ENCODE measurements at places on chromosomes 12 and 14. TPM values are rescaled to one million over a fixed set of nuclear protein-coding genes. Genes with fewer than 3 reads are reported as not detected.

GRCh38 chr12:66751432-66752113 is 72.7 kb upstream of the GRIP1 start:
- DNase-seq: no peak

DNA sequence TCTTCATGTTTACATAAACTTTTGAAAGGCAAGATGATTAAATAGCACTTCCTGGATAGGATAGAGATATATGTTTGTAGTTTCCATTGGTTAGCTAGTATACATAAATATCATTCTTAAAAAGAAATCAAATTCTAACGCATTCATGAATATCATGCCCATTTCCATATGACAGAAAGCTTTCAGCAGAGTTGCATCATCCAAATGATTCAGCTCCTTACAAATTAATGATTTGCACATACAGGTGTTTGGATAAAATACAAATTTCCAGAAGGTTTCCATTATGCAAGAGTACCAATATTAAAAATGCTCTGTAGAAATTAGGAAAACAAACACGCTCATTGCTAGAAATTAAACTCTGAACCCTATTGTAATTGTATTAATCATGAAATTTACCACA is 264.4 kb downstream of the FOXG1 start:
- DNase-seq: no peak

DNA sequence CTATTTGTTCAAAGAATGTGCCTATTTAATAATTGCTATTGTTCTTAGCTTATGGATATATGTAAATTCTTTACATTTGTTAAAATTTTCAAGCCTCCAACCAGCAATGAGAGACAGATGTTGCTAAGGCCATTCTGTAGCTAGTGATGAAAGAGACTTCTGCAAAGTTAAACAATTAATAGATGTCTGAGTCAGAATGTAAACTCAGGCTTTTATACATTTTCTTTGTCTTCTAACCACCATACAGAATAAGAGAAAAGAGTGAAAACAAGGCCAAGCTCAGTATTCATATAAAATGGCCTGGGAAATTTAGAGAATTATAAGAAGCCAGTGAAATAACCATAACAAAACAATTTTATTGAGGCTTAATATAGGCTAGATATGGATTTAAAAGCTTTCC is 1102.3 kb upstream of the SEL1L start:
- no peak for DNase-seq

DNA sequence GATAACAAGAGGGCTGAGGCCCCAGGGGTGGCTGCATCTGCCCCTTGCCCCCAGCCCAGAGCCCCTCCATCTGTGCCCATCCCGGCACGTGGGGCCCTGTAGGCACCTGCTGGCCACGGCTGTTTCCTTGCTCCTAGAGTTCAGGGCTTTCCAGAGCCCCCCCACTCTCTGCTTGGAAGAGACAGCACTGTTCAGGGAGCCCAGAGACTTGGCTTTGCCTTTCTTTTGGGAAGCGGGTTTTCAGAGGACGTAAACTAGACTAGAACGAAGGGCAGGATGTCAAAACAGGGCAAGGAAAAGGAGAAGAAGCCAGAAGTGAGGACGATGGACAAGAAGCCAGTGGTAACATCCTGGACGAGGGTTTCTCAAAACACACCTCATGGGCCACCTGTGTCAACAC is 163.3 kb upstream of the LHX5 start:
- peak; percentile 38 for DNase-seq

DNA sequence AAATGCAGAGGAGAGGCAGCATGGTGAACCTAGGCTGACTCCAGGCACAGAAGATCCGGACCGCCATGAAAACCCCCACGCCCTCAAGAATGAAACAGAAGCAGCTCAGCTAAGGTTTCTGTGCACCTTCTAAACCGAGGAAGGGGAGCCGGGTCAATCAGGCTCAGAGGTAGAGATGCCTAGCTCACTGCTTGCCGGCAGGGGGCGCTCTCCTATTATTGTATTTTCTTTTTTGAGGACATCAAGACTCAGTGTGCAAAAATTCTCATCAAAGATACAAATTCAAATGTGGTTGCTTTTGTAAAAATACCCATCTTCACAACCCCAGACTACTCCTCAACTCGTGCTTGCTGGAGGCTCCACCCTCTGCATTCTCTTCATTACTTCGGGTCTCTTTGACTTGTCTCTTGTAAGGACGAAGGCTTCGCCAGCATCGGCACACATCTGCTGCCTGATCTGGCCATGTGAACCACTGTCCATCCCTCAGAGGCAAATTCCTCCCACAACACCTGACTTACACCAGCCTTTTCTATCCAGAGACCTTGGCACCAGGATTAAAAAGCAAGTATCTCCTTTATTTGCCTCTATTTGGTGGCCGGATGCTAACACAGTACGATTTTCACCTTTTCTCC is 33.4 kb upstream of the RNASE3 start:
- peak; percentile 72 for DNase-seq

GRCh38 chr14:105064001-105064400 is 1.2 kb downstream of the GPR132 start:
- DNase-seq: no peak

DNA sequence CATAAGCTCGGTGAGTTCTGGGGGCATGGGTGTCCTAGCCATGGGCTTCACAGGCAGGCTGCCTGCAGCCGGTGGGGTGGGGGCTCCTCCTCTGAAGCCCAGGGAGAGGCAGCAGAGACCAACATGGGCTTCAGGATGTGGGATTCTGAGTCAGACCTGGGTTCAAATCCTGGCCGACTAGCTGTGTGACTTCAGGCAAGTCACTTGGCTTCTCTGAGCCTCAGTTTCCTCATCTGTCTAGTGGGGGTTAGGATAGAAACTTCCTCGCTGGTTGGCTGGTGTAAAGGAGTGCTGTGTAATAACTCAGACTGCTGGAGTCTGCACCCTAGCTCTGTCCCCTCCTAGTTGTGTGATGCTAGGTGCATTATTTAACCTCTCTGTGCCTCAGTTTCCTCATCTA is 12.2 kb downstream of the RNFT2 start:
- DNase-seq: no peak

DNA sequence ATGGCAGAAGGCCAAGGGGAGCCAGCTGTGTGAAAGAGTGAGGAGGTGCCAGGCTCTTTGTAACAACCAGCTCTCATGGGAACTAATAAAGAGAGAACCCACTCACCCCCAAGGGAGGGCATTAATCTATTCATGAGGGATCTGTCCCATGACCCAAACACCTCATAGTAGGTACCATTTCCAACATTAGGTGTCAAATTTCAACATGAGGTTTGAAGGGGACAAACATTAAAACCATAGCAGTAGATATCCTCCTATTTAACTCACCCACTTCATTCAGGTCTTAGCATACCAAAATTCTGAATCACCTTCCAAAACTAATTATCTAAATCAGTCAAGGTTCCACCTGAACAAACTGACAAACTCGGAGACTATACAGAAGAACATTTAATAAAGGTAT is 75.3 kb downstream of the PPFIA2 start:
- no peak for DNase-seq

- no peak for DNase-seq
Observed at GRCh38 chr14:56211084-56211483, 92.9 kb downstream of the PELI2 start.

DNA sequence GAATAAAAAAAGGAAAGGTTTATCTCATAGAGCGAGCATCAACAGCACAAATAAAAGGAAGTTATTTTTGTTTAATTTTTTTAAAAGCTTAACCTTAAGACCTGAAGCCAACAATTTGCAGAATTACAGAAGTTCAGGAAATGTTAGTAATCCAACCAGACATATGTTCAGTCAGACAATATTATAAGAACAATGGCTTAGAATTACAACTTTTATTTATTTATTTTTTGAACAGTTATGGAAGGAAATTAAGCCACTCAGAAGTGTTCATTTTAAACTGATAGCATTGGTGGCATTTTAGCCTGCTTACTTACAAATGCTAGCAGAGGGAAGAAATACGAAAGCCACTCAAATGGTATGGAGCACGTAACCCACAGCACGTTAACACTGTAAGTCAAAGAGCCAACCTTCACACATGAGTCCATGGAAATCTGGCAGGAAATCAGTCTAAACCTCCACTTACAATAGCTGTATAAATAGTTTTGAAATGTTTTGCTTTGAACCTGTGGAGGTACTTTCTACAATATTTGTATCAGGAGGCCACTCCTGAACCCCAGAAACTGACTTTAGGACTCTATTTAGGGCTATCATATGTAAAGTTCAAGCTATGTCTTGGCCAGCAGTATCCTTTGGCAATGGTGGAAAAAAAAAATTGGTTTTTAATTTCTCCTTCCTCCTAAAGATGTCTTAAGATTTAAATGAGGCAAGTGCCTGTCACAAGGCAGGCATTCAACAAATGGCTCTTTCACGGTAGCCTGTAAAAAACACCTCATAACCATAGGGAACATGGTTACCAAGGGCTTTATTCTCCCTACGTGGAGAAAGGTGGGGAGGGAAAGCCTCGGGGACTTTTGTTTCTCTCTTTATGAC is 102.3 kb downstream of the ITPR2 start:
- DNase-seq: no peak

- no peak for DNase-seq
Observed at GRCh38 chr12:42448841-42449240, 122.9 kb downstream of the PPHLN1 start.

GRCh38 chr12:21828779-21829178 is 54.3 kb upstream of the KCNJ8 start:
- no peak for DNase-seq

- no peak for DNase-seq
Observed at GRCh38 chr14:27205036-27205435, 607.2 kb upstream of the NOVA1 start.

- DNase-seq: no peak
Observed at GRCh38 chr12:46446645-46447044, 74.1 kb upstream of the SLC38A2 start.

The MANSC4 gene
- not detected for total RNA-seq

The LIN7A gene
- 41.9 TPM for total RNA-seq

The CLEC4C gene
- total RNA-seq: not detected

The KRT82 gene
- total RNA-seq: not detected
